Activated CD8-positive, alpha-beta T cell treated with anti-CD3 and anti-CD28 coated beads for 36 hours (primary cell): ENCODE measurements at places on chromosomes 16 and 17. TPM values are rescaled to one million over a fixed set of nuclear protein-coding genes. Genes with fewer than 3 reads are reported as not detected.
A peak's percentile ranks its signal among the peaks of the same experiment; 100 is the strongest.

RABEP2 gene
- total RNA-seq: 14.0 TPM

CYTH1 gene
- 95.1 TPM for total RNA-seq

HIGD1B gene
- not detected for total RNA-seq

RPH3AL gene
- 1.1 TPM for total RNA-seq

CETP gene
- total RNA-seq: not detected

HOXB3 gene
- total RNA-seq: 2.0 TPM

GRCh38 chr16:29989111-29989858 lies 6.1 kb downstream of the HIRIP3 start:
- peaks cover 5% of the 10 kb centered on the region for H3K4me1 ChIP-seq
- DNase-seq: no peak
- no peaks in the 10 kb centered on the region for H3K27me3 ChIP-seq
- H3K4me3 ChIP-seq: no peak overlapping the region
- no peak overlapping the region for H3K27ac ChIP-seq

DNA sequence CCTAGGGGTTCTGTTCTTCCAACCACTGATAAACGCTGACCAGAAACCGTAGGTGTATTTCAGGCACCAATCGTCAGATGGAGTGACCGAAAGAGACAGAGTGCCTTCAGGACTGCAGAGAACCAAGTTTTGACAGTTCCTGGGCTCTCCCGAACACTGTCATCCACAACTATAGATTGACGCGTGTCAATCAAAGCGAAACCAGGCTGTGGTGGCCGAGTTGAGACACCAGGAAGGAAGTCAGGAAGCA lies 11.9 kb upstream of the AURKB start:
- peaks cover 22% of the 10 kb centered on the region for H3K36me3 ChIP-seq
- H3K27me3 ChIP-seq: peaks cover 8% of the 10 kb centered on the region
- H3K4me3 ChIP-seq: peak overlapping the region; percentile 97
- H3K4me1 ChIP-seq: peaks cover 31% of the 10 kb centered on the region
- no peak for DNase-seq

DNA sequence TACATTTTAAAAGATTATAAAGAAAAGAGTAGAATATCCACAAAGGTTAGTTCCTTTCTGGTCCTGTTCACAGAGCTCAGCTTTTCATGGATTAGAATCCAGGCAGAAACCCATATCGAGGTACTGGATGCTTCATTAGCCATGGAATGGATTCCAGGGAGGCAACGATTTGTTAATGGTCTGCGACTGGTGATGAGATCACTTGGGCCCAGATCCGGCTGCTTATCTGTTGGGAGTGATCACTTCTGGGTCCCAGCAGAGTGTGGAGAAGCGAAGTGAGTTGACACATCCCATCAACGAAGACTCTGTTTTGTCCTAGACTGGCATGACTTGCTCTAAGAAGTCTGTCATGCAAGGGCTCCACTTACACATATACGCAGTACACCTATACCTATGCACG lies 165.8 kb downstream of the MAF start:
- H3K4me1 ChIP-seq: no peaks in the 10 kb centered on the region
- H3K36me3 ChIP-seq: no peaks in the 10 kb centered on the region
- DNase-seq: no peak
- no peak overlapping the region for H3K27ac ChIP-seq
- no peak overlapping the region for H3K4me3 ChIP-seq
- H3K27me3 ChIP-seq: no peaks in the 10 kb centered on the region

DNA sequence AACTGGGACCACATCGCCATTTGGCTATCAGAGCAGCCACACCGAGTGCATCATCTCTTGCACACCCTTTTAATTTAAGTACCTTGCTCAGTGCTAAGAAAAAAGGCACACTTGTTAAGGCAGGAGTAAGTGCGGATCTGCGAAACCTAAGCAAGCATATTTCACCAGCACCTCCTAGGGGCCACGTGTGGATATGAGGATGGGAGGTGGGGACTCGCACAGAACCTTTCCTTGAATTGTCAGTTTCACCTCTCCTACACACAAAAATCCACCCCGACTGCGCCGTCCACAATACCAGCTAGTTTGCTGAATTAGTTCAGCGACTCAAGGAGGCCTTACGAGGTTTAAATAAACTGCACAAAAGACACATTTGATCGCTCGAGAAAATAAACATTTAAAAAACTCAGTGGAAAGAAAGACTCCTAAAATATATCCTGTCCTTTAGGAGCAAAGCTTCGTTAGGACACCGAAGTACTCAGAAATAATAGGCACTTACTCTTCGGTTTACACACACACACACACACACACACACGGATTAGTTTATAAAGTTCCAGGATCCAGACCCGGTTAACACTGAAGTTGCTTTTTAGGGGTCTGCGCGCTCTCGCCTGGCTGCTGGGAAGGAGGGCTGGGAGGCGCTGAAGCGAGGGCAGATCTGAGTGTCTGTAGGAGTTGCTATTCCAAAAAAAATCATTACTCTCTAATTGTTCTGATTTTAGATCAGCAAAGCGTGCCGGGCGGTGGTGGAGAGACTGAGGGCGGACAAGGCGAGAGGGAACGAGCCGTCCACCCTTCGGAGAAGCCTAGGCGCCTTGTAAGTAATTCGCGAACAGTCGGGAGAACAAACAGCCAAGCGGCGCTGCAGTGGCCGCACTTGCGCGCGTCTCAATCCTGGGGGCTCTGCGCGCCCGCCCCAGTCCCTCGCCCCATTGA lies 1.0 kb upstream of the KCNJ2 start:
- H3K27me3 ChIP-seq: peaks cover 55% of the 10 kb centered on the region
- peak; percentile 41 for DNase-seq
- peak overlapping the region; percentile 59 for H3K4me3 ChIP-seq
- H3K4me1 ChIP-seq: peaks cover 14% of the 10 kb centered on the region
- no peak overlapping the region for H3K27ac ChIP-seq

- peaks cover 24% of the 10 kb centered on the region for H3K36me3 ChIP-seq
- H3K4me1 ChIP-seq: peaks cover 70% of the 10 kb centered on the region
- no peaks in the 10 kb centered on the region for H3K27me3 ChIP-seq
- H3K4me3 ChIP-seq: no peak overlapping the region
Observed at GRCh38 chr17:75335315-75335714, 46.1 kb upstream of the SLC25A19 start.

GRCh38 chr16:50093607-50094539 lies 28.1 kb downstream of the HEATR3 start:
- H3K27me3 ChIP-seq: no peaks in the 10 kb centered on the region
- peak overlapping the region; percentile 28 for H3K27ac ChIP-seq
- H3K36me3 ChIP-seq: peaks cover 15% of the 10 kb centered on the region

GRCh38 chr17:81537343-81537855 lies 9.2 kb downstream of the FSCN2 start:
- DNase-seq: peak; percentile 54
- H3K4me1 ChIP-seq: no peaks in the 10 kb centered on the region
- no peak overlapping the region for H3K27ac ChIP-seq
- no peak overlapping the region for H3K4me3 ChIP-seq
- H3K27me3 ChIP-seq: peaks cover 17% of the 10 kb centered on the region
- peaks cover 2% of the 10 kb centered on the region for H3K36me3 ChIP-seq

DNA sequence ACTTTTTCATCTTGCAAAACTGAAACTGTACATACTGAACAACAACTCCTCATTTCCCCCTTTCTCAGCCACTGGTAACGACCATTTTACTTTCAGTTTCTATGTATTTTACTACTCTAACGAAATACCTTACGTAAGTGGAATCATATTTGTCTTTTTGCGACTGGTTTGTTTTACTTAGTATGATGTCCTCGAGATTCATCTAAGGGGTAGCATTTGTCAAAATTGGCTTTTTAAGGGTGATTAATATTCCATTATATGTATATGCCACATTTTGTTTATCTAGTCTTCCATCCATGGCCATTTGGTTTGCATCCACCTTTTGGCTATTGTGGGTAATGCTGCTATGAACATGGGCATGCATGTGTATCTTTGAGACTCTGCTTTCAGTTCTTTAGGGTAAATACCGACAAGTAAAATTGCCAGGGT lies 10.4 kb downstream of the KPNB1 start:
- DNase-seq: no peak
- peaks cover 75% of the 10 kb centered on the region for H3K36me3 ChIP-seq
